NCI-H460 (cell line): ENCODE measurements at places on chromosomes 1 and 21.

- no peak for DNase-seq
Observed at GRCh38 chr1:223259462-223259861, 104.5 kb downstream of the SUSD4 start.

- no peak for DNase-seq
Observed at GRCh38 chr1:219927956-219928790, at the start of gene SLC30A10. Gene SLC30A10, minus strand, starts transcription at chr1:219928557. Its CDS starts 117 bp downstream, at chr1:219928440.

DNA sequence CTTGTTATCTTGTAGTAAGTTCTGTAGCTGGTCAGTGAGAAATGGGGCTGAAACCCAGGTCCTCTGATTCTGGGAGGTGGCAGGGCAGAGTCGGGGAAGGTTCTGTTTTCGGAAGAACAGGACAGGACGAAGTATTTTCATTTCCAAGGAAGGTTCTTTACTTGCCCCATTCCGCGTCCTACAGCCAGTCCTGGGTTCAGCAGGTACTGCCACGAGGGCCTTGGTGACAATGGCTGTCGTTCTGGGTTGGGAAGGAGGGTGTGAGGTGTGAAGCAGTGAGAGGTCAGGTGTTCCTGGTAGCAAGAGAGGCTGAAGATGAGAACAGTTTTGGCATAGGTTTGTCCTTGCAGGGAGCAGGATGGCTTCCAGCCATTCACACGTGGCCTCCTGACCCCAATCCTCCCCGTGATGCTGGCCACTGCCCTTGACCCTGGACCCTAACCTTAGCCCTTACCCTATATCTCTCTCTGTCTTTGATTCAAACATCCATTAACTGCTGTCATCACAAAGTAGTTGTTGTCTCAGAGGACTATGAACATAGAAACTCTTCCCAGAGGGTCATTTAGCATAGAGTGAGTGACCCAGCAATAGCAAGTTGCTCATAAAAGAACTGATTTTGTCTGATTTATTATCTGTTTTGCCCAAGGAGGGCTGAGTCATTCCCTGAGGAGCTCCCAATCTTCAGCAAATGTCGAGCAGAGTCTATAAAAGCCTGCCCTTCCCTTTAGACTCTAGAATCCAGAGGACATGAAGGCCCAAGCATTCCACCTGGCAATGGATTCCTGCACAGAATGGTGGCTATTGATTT, 25.0 kb downstream of the VASH2 start:
- no peak for DNase-seq

DNA sequence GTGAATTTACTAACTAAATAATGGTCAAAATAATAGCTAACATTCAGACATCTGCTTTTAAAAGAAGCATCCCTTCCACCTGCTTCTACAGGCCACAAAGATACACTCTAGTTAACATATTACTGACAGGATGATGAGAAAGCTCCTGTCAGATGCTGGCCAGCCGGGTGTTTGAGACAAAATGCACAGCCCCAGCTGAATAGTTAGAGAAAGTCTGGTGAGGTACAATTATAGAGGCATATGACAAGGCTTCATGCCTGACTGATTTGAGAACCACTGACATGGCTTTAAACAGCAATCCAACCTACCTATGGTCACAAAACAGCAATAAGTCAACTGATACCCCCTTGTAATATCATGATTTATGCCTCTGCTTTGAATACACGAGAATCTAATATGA, 137.0 kb downstream of the DENND1B start:
- no peak for DNase-seq
